Stimulated activated CD4-positive, alpha-beta T cell treated with anti-CD3 and anti-CD28 coated beads, Interleukin-1b, Interleukin-23, amount 100 ng/mL, for 1 hour (primary cell): ENCODE measurements at places on chromosomes 5 and 9.
A peak's percentile ranks its signal among the peaks of the same experiment; 100 is the strongest.

- no peak for DNase-seq
Measured at GRCh38 chr9:33510262-33511183, 13.5 kb upstream of the ANKRD18B start.

DNA sequence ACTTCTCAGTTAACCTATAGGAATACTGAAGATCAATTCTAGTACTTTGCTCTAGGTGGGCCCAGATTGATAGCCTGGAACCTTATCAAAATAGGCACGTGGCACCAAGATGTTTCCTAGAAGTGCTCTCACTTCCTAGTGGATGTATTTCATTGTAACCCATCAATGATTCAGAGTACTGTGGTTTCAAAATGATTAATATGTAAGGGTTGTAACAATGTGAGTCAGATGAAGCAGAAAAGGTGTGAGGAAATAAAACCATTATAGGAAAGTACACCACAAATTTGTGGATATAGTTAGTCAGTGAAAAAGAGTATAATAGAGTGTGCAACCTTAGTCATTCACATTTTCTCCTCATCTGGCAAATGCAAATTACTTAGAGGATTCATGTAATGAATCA, 177.3 kb upstream of the FST start:
- no peak for DNase-seq

GRCh38 chr5:143148771-143149170, 254.7 kb downstream of the NR3C1 start:
- no peak for DNase-seq

DNA sequence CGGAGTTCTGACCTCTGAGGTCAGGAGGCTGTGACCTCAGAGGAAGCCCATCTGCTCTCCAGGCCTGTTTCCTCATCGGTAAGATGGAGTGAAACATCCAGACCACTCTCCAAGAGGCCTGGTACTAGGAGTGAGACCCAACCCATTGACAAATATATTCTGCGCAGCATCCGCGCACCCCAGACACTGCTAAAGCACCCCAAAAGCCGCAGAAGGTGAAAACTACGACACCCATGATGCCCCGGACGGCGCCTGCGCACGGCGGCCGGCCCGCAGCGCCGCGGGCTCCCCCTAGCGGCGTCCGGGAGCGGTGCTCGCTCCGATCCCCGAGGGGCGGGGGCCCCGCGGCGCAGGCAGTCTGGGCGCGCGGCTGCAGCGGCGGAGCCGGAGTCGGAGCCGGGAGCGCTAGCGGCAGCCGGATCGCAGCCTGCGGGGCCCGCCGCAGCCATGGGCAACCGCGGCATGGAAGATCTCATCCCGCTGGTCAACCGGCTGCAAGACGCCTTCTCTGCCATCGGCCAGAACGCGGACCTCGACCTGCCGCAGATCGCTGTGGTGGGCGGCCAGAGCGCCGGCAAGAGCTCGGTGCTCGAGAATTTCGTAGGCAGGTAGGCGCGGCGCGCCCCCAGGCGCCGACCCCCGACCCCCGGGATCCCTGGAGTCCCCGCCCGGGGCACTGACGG, at the start of gene DNM1:
DNM1 (plus strand) TSS at position 356 of the 683 bp plus-strand sequence; CDS start at position 448, 92 bp downstream.
- DNase-seq = peak; percentile 42

- no peak for DNase-seq
Measured at GRCh38 chr9:7370381-7370780, 429.2 kb downstream of the DMAC1 start.

GRCh38 chr5:131488463-131488862, 146.6 kb downstream of the RAPGEF6 start:
- no peak for DNase-seq

GRCh38 chr5:67013719-67014118, 182.9 kb downstream of the CD180 start:
- no peak for DNase-seq

GRCh38 chr5:140321796-140322195, 18.9 kb upstream of the PFDN1 start:
- no peak for DNase-seq

- no peak for DNase-seq
Measured at GRCh38 chr9:70902692-70903131, 218.7 kb downstream of the TRPM3 start.

- no peak for DNase-seq
Measured at GRCh38 chr5:141942185-141942857, 15.7 kb downstream of the PCDH12 start.

GRCh38 chr5:92552206-92553160, 1028.5 kb downstream of the NR2F1-AS1 start:
- no peak for DNase-seq

DNA sequence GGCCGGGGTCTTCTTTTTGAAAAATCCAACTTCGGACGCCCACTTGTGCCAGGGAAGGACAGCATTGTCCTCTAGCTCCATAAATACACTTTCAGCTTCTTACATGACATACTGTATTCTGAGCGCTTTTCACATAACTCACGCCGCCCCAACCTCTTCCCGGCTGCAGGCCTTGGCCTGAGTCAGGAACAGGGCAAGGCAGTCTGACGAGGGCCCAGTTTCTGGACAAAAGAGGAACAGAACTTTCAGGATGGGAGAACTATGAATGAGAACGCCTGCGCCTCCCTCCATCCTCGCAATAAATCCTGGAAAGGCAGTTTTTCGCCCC, 650 bp downstream of the DCTN4 start:
- no peak for DNase-seq

DNA sequence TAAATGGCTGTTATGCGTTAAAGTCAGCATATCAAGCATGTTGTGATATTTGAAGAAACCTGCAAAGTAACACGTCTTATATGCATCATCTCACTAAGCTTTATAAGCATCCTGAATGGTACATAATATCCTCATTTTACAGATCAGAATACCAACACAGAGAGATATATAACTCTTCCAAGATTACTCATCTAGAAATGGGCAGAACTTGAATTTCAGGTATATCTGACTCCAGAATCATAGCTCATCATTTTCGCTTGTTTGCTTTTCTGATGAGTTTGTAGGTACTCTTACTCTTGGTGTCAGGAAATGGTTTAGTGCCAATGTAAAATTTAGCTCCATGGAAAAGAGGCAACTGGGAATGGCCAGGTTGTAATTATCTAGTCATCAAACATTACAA, 232.3 kb upstream of the ANKH start:
- DNase-seq = no peak

GRCh38 chr9:70789086-70789485, 332.3 kb downstream of the TRPM3 start:
- no peak for DNase-seq

DNA sequence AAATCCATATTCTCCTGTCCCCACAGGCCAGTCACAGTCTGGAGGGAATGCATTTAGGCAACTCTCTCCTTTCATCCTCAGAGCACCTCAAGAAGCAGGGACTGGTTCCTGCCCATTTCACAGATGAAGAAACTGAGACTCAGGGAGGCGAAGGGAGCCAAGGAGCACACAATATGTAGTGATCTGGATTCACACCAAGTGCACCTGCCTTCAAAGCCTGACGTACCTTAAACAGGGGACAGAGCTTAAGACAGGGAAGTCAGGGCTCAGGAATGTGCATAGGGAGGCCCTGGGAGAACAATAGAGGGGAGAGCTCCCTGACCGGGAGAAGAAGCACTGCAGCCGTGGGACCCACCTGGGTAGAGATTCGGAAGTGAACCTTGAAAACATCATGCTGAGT, 83.0 kb downstream of the GABBR2 start:
- no peak for DNase-seq

DNA sequence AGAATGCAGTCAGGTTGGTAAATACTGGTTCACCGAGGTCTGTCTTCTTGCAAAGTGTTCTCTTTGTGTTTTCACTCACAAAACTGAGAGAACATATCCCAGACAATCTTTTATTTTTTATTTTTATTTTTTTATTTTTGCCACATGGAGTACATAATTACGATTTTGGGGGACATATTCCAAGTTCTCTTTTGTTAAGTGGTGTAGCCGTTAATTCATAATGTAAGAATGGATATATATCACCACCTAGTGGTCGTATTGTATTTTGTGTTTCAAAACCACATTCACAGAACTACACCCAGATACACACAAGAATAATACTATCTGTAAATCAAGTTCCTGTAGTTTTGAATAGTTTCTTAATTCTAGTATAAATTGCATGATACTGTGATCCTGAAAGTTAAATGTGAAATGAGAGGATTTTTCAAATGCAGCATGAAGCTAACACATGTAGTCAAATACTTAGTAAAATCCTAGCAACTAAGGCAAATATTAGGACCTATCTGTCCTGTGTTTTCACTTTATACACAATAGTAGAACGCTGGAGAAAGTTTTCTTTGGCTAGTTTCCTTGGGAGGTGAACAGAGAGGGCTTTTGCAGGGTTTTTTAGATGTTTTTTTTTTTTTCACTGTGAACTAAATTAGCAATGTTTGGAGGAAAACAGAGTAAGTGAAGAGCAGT, 92.7 kb downstream of the VCAN start:
- DNase-seq = no peak
